ENCODE measurements at places on chromosomes 11 and 22. TPM values are rescaled to one million over a fixed set of nuclear protein-coding genes. Genes with fewer than 3 reads are reported as not detected.

GRCh38 chr22:17905445-17905844 is 118.9 kb downstream of the MICAL3 start:
- no peaks in the 10 kb centered on the region for H3K27me3 ChIP-seq
- peaks cover 63% of the 10 kb centered on the region for H3K4me1 ChIP-seq
- H3K4me3 ChIP-seq = no peak overlapping the region
- peaks cover 26% of the 10 kb centered on the region for H3K36me3 ChIP-seq
- no peak overlapping the region for H3K27ac ChIP-seq
- DNase-seq = no peak

GRCh38 chr11:129947474-129947873 is 52.1 kb upstream of the NFRKB start:
- H3K4me1 ChIP-seq = peaks cover 8% of the 10 kb centered on the region
- H3K36me3 ChIP-seq = peaks cover 19% of the 10 kb centered on the region
- no peak overlapping the region for H3K27ac ChIP-seq
- H3K27me3 ChIP-seq = no peaks in the 10 kb centered on the region
- no peak overlapping the region for H3K4me3 ChIP-seq

GRCh38 chr11:73972187-73972586 is 10.5 kb downstream of the UCP2 start:
- no peak overlapping the region for H3K4me3 ChIP-seq
- peaks cover 19% of the 10 kb centered on the region for H3K4me1 ChIP-seq
- peaks cover 33% of the 10 kb centered on the region for H3K36me3 ChIP-seq
- H3K27ac ChIP-seq = no peak overlapping the region

DNA sequence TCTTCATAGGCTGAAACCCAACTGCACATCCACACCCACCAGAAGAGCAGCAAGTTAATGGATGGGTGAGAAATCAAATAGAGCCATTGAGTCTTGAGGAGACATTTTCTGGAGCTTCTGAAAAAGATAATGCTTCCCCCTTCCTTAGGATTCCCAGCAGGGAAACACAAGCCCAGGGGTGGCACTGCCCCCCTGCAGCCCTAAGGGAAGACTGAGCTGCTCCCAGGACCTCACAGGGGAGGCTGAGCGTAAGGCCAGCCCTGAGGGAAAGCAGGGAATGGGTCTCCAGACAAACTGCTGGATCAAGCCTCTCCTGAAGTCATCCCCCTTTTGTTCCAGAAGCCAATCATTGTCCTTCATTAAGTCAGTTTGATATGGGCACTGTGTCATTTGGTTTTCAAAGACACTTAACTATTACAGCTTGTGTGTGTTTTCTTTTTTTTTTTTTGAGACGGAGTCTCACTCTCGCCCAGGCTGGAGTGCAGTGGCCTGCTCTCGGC is 15.1 kb downstream of the LTO1 start:
- H3K36me3 ChIP-seq = peaks cover 22% of the 10 kb centered on the region
- H3K4me3 ChIP-seq = no peak overlapping the region
- no peak for DNase-seq
- peaks cover 18% of the 10 kb centered on the region for H3K4me1 ChIP-seq

Gene DKK3
- total RNA-seq = 61.1 TPM

GRCh38 chr11:8087185-8087584 is 6.2 kb downstream of the TUB start:
- H3K27me3 ChIP-seq = peaks cover 2% of the 10 kb centered on the region
- H3K4me3 ChIP-seq = no peak overlapping the region
- no peaks in the 10 kb centered on the region for H3K36me3 ChIP-seq
- no peak for DNase-seq

Gene MRGPRX3
- not detected for total RNA-seq

All from muscle of leg (tissue), 16 donors.